ENCODE measurements at places on chromosomes 6 and 20.
A peak's percentile ranks its signal among the peaks of the same experiment; 100 is the strongest.

DNA sequence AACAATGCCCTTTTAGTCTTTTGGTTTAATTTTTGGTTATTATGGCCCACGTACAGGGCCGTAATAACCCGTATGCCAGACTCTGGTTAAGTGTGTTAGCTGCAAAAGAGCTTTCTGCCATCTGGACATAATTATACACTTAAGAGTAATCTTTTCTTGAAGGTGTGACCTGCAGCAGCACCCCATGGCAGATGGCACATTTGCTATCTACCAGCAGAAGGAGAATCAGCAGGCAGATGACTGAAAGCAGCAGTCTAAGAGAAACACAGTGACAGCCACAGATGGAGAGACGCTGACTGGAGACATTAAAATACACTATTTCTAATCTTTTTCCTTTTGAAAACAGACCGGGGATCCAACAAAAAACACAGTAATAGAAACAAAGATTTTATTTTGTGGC, 18.7 kb downstream of the ASF1A start:
- no peak for DNase-seq

DNA sequence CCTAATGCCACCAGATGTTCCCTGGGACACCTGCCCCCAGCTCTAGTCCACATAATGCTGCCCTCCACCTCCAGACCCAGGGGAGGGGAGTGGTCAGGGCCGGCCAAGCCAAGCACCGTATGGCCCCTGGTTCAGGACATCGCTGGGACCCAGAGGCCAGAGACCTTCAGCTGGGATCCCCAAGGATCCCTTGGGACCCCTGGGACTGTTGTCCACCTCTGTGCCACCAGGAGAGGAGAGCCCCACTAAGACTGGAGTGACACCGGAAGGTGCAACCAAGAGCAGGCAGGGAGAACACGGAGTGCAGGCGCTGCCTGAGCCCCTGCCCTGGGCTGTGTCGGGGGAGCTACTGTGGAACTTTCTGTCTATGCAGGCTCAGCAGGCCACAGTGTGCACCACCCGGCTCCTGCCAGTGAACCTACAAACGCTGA, 43.6 kb downstream of the CTCFL start:
- no peak for DNase-seq

DNA sequence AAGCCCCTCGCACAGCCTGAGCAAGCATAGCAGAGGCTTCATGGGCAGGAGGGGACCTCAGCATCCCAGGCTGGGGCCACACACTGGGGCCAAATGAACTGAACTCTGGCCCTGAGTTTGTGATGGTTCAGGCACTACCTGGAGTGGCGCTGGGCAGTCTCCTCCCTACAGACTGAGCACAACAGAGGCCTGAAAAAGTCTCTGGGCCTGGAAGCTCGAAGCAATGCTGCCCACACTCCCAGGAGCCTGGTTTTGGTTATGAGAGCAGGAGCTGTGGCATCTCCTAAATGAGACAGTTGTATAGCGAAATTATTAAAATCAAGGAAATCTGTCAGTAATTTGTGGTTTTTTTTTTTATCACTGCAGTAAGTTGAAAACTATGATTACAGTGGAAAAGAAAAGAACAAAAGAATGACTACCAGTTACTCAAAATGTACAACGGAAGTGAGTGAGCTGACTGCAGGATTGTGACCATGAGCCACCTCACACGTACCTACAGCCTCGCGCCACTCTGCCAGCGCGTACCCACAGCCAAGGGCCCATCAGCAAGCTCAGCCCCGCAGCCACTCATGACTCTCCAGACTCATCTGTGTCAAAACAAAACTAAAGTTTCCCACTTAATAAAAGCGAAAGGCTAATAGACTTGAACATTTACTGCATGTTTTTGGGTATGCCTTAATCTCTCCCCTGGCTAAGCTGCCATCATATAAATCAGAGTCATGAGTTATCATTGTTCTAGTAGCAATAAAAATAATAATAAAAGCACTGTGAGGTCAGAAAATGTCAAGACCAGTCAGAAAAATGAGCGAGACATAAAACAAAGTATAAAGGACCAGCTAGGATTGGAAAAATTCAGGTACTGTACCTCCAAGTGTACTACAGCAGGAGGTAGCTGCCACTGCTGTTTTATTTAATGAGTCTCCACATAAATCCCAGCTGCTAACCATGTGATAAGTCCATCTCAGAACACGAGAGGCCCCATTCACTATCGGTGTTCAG, 177.0 kb downstream of the FOXC1 start:
- no peak for DNase-seq

- DNase-seq: no peak
Observed at GRCh38 chr20:50101887-50102286, 11.1 kb downstream of the UBE2V1 start.

- DNase-seq: peak; percentile 51
Observed at GRCh38 chr6:44253307-44254101, 3.8 kb downstream of the SLC35B2 start.

DNA sequence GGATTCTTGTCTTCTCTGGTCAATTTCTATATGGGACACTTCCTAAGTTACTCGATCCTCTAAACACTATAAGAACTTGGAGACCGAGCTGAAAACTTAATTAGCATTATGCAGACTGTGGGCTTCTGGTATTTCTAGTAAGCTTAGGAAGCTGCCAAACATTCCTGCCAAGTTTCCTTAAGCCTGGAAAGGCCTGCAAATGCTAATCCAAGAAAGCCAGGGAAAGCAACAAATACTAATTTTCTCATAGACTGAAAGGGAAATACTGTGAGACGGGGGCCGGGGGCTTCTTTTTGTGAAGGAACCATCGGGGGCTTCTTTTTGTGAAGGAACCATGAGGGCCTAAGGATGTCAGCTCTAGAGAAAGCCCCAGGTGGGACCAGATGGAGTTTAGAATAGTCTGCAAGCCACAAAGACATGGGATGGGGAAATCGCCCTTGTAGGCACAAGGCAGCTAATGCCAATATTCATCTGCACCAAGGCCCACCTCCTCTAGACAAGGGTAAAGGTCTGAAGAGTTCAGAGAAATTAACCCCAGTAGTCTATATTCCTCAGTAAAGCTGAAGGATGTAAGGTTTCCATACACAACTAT, 332.4 kb upstream of the PRDM1 start:
- DNase-seq: no peak

DNA sequence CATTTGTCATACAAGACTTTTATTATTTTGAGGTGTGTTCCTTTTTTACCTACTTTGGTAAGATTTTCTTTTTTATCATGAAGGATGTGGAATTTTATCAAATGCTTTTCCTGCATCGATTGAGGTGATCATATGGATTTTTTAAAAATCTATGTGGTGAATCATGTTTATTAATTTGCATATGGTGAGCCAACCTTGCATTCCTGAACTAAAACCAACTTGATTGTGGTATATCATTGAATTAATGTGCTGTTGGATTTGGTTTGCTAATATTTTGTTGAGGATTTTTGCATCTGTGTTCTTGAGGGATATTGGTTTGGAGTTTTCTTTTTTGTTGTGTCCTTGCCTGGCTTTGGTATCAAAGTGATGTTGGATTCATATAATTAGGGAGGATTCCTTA, 848.1 kb upstream of the EYS start:
- no peak for DNase-seq

DNA sequence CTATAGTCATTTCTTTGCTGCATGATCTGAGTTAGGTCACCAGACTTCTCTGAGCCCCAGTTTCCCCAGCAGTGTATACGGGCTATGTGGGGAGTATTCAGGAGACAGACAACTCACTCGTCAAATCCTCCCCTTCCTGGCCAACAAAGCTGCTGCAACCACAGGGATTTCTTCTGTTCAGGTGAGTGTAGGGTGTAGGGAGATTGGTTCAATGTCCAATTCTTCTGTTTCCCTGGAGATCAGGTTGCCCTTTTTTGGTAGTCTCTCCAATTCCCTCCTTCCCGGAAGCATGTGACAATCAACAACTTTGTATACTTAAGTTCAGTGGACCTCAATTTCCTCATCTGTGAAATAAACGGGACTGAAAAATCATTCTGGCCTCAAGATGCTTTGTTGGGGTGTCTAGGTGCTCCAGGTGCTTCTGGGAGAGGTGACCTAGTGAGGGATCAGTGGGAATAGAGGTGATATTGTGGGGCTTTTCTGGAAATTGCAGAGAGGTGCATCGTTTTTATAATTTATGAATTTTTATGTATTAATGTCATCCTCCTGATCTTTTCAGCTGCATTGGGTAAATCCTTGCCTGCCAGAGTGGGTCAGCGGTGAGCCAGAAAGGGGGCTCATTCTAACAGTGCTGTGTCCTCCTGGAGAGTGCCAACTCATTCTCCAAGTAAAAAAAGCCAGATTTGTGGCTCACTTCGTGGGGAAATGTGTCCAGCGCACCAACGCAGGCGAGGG, 594 bp upstream of the CDKN1A start:
- no peak for DNase-seq

DNA sequence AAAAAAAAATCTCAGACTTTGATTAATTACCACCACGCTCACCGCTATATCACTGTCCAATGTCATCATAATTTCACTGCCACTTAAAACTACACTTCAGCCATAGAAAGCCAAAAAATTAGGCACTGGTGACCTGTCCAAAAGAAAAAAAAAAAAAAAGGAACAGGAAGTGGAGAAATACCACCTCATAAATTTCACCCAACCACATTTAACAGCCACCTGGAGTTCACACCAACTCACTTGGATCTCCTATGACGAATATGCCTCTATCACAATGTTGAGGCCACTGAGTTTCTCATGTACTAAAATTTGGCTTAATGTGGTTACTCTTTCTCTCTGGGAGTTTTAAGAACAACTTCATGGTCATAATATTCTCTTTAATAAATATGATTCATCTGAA, 237.5 kb upstream of the RSPO3 start:
- DNase-seq: no peak

GRCh38 chr6:97947841-97948240, 664.8 kb upstream of the MMS22L start:
- no peak for DNase-seq

DNA sequence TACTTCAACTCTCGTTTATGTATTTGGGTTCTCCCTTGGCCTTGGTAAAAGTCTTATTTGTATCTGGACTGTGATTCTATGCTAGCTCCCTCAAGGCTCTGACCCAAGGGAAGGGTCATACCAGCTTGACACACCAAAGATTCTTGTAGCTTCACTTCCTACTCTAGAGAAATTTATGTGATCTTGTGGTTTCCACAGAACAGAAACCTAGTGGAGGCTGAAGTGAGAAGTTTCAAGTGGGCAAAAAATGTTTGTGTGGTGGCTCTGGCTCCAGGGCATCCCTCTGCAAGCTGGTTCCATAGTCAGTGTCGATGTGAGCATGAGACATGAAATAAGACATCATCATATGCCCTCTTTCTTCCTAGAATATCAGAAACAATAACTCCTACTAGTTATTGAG, 48.1 kb upstream of the TNFRSF21 start:
- DNase-seq: peak; percentile 77

DNA sequence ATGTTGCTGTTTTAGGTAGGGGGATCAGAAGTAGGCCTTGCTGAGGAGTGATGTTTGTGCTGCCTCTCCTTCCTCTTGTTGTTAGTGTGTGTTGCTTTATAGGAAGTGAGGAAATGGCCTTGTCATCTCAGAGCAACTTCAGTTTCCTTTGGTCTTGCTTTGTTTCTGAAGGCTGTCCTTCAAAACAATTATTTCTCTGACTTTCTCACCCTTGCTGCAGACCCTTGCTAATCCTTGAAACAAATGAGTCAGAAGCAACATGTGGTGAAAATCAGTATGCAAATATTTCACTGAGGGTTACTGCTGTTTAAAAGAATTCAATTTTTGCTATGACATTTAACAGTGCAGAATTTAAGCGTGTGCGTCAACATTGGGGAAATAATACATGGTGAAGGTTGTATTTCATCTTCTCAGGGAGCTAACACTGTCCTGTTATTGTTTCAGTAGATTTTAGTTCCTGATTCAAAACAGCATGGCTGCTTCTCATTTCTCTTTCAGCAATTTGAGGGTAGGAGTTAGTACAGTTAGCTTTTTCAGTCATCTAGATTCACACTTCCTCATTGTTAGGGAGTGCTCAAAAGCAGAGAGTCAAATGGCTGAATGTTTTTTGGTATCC, 13.8 kb downstream of the RNF144B start:
- DNase-seq: peak; percentile 47
